ENCODE measurements at places on chromosomes 6 and 20.
A peak's percentile ranks its signal among the peaks of the same experiment; 100 is the strongest.

- DNase-seq: no peak
Measured at GRCh38 chr6:81929828-81930227, 177.3 kb upstream of the TENT5A start.

DNA sequence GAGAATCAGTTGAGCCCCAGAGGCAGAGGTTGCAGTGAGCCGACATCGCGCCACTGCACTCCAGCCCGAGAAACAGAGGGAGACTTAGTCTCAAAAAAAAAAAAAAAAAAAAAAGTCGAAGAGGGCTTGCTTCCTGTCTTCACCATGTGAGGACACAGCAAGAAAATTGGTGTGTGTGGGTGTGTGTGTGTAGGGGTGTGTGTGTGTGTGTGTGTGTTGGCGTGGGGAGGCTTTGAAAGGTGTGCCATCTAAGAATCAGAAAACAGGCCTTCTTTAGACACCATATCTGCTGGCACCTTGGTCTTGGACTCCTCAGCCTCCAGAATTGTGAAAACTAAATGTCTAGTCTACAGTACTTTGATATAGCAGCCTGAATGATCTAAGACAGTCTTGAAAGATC is 6.9 kb upstream of the RBPJL start:
- no peak for DNase-seq

- DNase-seq: no peak
Measured at GRCh38 chr20:699811-700338, 24.3 kb upstream of the SCRT2 start.

GRCh38 chr6:124123617-124124209 is 320.0 kb downstream of the NKAIN2 start:
- no peak for DNase-seq

DNA sequence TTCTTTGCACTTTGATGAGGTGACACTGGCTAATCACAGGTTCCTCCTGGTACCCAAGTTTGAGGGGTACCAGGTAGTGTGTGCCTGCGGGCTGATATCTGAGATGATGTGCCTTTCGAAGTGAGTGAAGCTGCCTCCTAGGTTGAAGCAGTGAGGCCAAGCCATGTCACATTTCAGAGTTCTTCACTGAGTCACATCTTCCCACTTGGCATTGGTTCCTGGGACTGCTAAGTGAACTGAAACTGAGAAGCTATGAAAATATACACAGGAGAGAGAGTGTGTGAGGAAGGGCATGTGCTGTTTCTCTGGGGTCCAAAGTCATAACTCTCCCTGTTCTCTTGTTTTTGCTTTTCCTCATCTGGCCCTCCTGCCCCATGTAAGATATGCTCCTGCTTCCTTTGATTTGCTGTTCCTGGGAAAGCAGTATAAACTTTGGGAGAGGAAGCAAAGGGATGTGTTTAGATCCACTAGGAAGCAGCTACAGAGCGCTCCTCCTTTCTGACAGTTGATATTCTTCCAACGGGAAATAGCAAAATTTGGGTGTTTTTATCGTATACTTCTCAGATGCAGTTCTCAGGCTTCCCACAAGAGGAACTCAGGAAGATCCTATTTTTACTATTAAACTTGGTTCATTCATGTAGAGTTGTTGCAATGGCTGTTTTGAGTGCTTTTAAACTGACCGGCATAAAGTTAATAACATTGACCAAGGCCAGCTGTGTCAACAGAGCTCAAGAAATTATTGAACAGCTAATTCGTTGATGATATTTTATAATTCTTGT is 153.7 kb downstream of the MOXD1 start:
- no peak for DNase-seq

DNA sequence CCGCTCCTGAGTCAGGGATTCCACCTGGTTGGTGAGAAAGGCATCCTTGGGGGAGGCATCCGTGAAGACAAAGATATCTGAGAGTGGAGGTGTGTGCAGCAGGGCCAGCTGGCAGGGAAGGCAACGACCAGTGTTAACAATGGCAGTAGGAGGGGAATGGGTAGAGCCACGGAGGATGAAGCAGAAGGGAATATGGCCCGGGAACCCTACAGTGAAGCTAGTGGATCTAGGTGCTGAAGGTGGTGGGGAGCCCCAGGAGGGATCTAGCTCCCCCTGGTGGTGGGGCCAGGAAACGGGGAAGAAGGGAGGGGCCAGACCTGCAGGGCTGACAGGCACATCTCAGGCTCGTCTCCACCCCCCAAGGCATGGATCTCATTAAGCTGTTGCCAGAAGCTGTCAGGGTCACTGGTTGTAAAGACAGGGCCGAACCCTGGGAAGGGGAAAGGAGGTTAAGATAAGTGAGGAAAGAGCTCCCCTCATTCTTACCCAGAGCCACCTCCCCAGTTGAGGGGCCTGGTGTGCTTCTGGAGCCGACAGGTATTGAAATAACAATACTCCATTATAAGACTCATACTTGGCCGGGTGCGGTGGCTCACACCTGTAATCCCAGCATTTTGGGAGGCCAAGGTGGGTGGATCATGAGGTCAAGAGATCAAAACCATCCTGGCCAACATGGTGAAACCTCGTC is 7.3 kb downstream of the VWA7 start:
- DNase-seq: peak; percentile 64

DNA sequence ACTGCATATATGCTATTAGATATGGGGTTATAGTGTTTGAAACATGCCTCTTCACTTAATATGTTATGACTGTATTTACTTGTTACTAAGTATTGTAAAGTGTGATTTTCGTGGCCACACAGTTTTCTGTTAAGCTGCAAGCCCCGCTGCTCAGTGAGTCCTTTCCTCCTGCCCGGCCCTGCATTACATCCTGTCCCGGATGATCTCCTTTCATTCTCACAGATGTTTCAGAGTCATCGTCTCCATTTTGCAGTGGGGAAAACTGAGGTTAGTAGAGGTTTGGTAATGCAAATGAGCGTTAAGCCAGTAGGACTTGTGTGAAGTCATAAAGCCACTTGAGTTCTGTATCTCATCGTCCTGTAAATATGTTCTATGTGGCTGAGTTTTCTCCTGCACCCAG is 155.5 kb downstream of the CFAP61 start:
- no peak for DNase-seq

DNA sequence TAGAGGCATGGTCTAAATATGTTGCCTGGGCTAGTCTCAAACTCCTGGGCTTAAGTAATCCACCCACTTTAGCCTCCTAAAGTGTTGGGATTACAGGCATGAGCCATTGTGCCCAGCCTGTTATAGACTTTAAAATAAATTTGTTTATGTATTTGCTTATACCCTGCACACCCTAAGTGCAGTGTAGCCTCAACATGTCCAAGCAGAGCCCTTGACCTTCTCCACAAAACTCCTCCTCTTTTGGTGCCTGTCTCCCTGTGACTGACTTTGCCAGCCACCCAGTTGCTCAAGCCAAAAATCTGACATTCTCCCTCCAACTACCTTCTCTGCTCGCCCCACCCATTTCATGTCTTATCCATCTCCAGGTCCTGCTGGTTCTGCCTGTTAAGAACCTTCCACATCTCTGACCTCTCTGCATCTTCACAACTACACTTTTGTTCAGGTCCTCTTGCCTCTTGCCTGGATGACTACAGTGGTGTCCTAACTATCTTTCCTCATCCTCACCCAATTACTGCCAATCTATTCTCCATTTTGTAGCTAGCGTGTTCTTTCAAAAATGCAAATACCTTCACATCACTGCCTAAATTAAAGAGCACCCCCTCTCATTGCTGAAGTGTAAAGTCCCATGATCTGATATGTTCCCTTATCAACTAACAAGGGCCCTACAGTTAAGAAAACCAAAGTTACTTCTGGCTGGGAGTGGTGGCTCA is 11.2 kb upstream of the KIFC1 start:
- DNase-seq: no peak

GRCh38 chr6:83966539-83966938 is 67.0 kb upstream of the MRAP2 start:
- no peak for DNase-seq

DNA sequence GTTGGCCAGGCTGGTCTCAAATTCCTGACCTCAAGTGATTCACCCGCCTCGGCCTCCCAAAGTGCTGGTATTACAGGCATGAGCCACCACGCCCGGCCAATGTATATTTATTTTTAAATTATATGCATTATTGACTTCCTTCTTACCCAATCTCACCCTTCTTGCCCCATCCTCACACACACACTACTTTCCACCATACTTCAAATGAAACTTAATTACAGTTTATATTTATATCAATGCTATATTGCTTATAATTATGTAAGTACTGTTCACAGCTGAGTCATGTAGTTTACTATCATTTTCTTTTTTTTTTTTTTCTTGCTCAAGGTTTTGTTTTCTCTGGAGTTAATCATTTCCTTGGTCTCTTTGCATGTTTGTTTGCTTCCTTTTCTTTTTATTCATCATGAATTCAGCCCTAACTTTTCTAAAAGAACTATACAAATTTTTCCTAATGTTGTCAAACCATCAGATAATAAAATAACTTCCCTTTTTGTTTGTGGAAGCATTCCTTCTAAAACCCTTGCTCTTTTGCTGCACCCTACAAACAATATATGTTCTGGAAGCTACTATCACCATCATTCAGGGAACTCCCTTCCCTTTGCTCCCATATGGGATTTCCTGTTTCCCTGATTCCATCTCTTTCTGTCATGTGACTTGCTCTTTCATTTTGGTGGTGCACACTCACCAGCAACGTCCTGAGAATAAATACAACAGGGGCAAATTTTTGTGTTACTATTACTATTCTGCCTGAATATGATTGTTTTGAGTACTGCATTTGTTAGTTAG is 201.7 kb upstream of the SASH1 start:
- DNase-seq: no peak

- DNase-seq: no peak
Measured at GRCh38 chr6:72691249-72691648, 69.4 kb downstream of the KCNQ5 start.

- no peak for DNase-seq
Measured at GRCh38 chr6:5249451-5250122, 11.2 kb downstream of the LYRM4 start.

- no peak for DNase-seq
Measured at GRCh38 chr6:69894578-69895347, 28.4 kb downstream of the COL19A1 start.

GRCh38 chr20:53330601-53331140 is 263.0 kb downstream of the ZNF217 start:
- DNase-seq: no peak

- DNase-seq: no peak
Measured at GRCh38 chr6:145245119-145245518, 490.2 kb downstream of the EPM2A start.

- no peak for DNase-seq
Measured at GRCh38 chr20:23926944-23927872, 47.7 kb upstream of the CST5 start.

GRCh38 chr6:29887819-29888776 is 54.2 kb upstream of the HLA-A start:
- peak; percentile 50 for DNase-seq

- DNase-seq: no peak
Measured at GRCh38 chr6:43091436-43091991, 15.4 kb downstream of the PTK7 start.

DNA sequence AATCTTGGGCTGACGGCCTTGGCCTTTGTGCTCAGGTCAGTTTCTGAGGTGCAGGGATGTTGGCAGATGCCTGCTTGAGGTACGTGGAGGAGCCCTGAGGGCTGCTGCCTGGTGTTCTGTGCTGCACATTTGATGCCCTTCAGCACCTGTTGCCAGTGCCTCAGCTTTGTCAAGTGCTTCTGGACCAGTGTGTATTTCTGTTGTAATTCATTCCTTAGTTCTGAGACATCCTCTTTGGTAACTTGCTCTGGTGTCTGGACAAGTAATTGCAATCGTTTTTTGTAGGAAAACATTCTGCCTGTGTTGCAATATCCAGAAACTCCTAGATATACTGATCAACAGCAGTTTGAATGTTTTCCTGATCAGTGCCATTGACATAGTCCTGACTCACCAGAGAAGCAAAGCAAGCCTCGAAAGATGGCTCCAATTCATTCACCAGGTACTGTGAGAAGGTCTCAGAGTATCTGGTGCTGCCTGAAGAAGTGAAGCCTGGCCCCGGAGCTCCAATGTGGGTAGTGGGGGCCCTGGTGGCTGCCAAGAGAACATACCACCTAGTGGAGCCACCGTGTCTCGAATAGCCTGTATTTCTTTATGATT is 26.7 kb downstream of the ZNF337 start:
- no peak for DNase-seq

DNA sequence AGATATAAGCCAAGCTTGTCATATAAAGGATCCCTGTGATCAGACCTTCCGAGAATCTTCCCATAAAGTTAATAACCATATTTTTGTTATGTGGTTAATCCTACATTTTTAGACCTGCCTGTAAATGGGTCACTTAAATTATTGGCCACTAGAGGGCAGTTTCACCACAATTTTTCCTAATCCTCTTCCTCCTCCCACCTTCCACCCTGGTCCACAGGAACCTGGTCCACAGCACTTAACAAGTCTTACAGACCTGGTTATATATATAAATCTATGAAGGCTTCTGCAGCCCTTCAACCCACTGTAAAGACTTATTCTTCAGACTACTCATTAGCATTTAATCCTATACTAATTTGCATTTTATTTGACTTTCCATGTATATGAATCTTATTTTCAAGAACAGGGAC is 28.3 kb downstream of the MRS2 start:
- DNase-seq: no peak

GRCh38 chr20:47664744-47665143 is 120.5 kb downstream of the SULF2 start:
- DNase-seq: no peak

DNA sequence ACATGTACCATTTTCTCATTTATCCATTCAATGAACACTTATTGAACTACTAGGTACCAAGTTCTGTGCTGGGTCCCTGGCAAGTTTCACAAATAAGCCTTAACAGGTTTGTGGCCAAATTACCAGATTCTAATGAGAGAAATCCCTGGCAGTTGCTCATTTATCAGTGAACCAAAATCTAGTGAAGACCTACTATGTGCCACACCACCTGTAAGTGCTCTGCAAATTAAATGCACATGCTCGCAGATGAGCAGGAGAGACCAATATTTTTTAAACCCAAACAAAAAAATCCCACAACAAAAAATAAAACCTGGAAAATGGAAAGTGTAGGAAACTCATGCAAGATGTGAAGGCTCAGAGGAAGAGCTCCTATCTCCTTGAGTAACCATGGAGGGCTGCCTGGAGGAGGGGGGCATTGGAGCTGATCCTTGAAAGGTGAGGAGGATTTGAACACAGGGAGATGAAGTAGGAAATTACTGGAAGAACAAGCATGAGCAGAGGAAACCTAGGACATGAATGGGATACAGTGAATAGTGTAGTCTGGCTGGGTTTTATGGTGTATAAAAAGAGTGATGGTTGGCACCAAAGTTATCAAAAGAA is 48.9 kb downstream of the CDH22 start:
- no peak for DNase-seq

DNA sequence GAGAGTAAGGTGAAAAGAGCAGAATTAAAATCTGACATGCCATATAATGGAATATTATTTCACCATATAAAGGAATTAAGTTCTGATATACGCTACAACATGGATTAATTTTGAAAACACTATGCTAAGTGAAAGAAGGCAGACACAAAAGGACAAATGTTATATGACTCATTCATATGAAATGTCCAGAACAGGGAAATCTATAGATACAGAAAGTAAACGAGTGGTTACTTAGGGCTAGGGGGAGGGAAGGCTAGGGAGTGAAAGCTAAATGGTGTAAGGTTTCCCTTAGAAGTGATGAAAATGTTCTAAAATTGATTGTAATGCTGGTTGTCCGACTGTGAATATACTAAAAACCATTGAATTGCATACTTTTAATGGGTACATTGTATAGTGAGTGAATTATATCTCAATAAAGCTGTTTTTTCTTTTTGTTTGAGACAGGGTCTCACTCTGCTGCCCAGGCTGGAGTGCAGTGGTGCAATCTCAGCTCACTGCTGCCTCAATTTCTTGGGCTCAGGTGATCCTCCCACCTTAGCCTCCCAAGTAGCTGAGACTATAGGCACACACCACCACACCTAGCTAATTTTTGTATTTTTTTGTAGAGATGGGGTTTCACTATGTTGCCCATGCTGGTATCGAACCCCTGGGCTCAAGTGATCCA is 8.2 kb downstream of the PRPH2 start:
- DNase-seq: no peak

All from activated CD8-positive, alpha-beta memory T cell treated with anti-CD3 and anti-CD28 coated beads for 1 hour (primary cell).